NCI-H774 (cell line): ENCODE measurements at places on chromosomes 4 and X.

DNA sequence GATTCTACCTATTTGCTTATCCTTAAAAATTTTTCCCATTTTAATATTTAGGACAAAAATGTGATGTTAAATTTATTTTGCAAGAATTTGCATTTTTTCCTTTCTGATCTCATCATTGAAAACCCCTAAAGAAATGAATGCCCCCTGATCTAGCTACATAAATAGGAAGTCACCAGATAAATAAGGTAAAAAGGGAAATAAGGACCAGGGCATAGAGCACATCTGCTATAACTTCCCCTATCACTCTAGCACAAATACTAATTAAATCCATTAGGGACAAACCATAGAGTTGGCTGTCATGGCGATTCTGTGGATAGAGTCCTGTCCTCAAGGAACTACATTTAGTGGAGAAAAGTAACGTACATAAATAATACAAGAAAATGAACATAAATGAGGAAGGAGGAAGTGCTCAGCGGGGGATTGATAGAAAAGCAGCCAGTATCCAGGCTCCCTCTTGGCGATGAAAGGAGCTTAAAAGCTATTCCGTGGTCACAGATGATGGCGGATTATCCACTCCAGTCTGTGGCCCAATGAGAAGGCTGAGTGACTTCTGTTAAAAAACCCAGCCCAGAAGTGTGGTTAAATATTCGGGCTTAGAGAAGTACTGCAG lies 76.9 kb upstream of the RPL34 start:
- DNase-seq, result no peak

DNA sequence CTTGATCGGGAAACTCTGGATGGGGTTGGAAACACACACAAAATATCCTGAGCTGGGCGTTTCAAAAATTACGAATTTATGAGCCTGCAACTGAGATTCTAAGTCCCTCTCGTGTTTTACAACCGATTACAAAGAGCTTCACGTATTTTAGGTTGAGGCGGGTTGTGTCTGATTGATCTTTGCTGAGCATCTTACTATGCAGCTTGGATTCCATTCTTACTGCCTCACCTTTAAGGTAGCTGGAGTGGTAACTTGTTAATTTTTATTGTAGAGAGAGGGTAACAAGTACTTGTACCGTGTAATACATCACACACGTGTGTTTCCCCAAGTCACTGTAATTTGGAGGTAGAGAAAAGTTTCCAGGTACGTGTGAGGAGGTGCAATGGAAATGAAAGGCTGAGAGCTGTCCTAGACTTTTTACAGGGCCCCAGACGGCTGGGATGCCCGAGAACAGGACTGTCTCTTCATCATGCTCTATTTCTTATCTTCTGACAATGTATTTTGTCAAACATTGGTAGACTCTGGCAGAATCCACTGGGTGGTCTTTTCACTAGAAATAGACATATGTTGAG lies 97.8 kb upstream of the TENM3 start:
- no peak for DNase-seq

GRCh38 chrX:45774961-45775360 lies 574.3 kb upstream of the DIPK2B start:
- no peak for DNase-seq

GRCh38 chr4:83646538-83647239 lies 110.8 kb downstream of the GPAT3 start:
- DNase-seq, result no peak

DNA sequence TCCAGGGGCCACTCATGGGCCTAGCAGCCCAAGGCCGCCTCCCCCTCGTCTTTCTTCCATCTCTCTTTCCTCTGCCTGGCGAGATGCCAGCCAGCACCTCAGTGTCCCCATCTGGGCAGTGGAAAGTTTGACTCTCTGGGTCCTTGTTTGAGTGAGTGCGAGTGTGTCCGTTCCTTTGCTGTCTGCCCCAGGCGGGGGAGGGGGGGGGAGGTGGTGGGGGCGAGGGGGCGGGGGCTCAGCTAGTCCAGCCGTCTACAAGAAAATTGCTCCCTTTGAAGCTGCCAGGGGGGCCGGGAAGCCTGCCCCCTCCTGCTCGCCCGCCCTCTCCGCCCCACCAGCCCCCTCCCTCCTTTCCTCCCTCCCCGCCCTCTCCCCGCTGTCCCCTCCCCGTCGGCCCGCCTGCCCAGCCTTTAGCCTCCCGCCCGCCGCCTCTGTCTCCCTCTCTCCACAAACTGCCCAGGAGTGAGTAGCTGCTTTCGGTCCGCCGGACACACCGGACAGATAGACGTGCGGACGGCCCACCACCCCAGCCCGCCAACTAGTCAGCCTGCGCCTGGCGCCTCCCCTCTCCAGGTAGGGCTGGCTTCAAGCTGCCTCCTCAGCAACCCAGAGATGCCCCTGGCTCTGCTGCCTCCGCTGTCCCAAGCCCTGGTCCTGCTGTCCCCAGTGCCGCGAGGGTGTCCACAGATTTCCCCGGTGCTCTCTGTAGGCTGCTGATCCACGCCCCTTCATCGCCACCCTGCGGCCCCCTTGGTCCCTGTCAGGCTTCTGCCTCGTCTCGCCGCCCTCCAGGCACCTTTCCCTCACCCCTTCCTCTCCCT lies at the start of gene BGN:
BGN (plus strand) TSS at position 440 of the 821 bp plus-strand sequence. CDS start 9,652 bp downstream, outside the sequence.
- no peak for DNase-seq

DNA sequence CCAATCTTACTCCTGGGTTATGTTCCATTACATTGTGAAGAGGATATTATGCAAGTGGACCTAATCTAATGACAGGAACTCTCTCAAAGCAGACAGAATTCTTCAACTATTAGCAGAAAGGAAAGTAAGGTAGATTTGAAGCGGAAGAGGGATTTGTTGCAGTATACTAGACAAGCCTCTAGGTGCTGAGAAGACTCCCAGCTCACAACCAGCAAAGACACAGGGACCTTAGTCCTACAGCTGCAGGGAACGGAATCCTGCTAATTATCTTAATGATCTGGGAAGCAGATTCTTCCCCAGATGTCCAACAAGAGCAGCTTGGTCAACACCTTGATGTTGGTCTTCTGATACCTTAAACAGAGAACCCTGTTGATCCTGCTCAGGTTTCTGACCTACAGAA lies 73.6 kb downstream of the STK32B start:
- no peak for DNase-seq

DNA sequence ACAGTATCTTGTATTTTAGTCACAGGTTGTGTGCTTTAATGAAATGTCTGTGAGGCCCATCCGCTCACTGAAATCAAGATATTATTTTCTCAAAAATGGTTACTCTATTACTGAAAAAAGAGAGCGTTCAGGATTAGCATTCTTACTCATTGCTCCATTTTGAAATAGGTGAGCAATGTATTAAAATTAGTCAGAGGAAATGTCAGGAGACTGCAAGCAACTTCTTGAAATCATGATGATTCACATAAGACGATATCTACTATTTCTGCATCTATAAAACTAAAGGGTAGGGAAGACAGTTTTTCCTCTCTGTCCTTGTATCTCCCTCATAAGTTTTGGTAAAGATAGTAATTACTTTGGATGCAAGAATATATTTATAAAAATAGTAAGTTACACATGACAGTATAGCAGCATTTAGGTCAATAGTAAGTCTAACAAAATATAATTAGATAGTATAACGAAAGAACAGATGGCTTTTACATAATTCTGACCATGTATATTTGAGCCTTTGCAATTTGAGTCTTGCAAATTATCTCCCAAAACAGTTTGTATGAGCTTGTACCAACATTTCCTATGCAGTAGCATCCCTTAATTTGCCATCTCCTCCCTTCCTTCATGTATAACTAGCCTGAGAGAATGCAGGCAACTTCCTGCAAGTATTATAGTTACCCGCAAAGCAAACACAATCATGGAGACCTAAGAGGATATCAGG lies 937.8 kb downstream of the PCDH7 start:
- no peak for DNase-seq

DNA sequence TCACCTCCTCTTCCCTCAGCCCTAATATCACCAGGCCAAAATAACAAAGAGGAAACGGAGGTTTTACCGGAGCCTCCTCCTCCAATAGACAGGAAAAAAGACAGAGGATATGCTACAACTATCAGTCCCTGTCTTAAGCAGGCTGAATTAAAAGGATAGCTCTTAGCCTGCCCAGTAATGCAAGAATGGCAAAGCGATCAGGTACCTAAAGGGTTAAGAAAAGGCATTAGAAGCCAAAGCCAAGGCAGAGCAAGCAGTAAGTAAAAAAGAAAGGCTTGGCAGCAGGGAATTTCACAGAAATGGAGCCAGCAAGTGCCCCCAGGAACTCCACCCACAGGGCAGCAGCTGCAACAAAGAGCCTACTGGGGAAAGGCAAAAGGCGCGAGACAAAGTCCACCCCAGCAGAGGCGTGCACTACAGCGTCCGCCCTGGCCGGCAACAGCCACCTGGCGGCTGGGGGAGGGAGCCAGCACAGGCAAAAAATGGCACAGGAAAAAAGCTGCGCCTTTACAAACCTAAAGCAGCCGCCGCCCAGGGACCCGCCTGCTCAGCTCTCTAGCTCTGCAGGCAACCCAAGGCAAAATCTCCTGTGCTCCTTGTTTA lies 220.6 kb upstream of the ZC4H2 start:
- DNase-seq, result no peak

GRCh38 chrX:2317527-2318055 lies 183.2 kb downstream of the DHRSX start:
- no peak for DNase-seq

DNA sequence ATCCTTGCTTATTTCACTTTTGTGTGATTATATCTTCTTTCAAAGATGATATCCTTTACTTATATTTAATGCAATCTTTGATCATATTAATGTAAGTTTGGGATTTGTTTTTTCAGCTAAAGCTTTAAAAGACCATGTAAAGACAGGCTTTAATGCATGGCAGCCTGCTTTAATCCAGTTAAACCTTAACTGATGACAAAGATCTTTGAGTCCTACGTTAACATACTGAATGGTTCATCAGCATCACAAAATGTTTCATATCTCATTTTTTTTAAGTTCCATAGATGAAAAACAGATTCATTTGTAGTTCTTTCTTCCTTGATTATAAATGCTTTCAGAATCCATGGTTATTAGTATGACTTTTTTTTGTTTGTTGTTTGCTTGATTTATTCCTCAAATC lies 1102.8 kb downstream of the FSTL5 start:
- no peak for DNase-seq

DNA sequence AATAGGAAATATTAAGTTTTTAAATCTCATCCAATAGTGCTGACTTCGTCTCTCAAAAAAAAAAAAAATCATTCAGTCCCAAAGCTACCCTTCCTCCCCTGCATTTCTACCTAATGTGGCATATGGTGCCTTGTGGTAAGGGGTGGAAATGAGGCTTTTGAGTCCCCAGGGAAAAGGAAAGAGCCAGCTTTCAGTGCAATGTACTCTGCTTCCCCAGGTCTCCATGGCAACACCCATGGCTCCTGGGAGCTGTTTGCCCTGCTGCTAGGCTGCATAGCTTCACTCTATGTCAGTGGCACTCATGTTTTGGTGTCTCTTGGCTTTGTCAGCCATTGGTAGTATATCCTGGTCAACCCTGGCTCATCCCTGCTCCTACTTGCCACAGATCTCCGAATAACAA lies 175.9 kb downstream of the SLC39A8 start:
- peak; percentile 11 for DNase-seq

GRCh38 chrX:52933976-52934703 lies 24.2 kb downstream of the FAM156A start:
- no peak for DNase-seq
